Lung (tissue), 17 donors: ENCODE measurements at places on chromosomes 13 and 19. TPM values are rescaled to one million over a fixed set of nuclear protein-coding genes. Genes with fewer than 3 reads are reported as not detected.

ICAM5 gene
- 22.2 TPM for total RNA-seq

KIR3DL2 gene
- 0.09 TPM for total RNA-seq

TEX101 gene
- total RNA-seq, result not detected

ZNF540 gene
- total RNA-seq, result 2.3 TPM

C13orf42 gene
- total RNA-seq, result not detected

EHD2 gene
- 190 TPM for total RNA-seq

SPACA4 gene
- total RNA-seq, result not detected

CD37 gene
- 65.1 TPM for total RNA-seq

UFM1 gene
- 106 TPM for total RNA-seq

KASH5 gene
- 2.9 TPM for total RNA-seq

VSTM2B gene
- total RNA-seq, result not detected

FGF21 gene
- total RNA-seq, result not detected

MISP gene
- 23.6 TPM for total RNA-seq

ZNF345 gene
- total RNA-seq, result 3.8 TPM

- H3K27ac ChIP-seq, result peak overlapping the region; percentile 86
- peak overlapping the region; percentile 75 for H3K4me3 ChIP-seq
- peaks cover 5% of the 10 kb centered on the region for H3K4me1 ChIP-seq
- H3K27me3 ChIP-seq, result no peaks in the 10 kb centered on the region
These were observed 12.8 kb upstream of the ZNF682 start for GRCh38 chr19:20051841-20052768.

- H3K27me3 ChIP-seq, result no peaks in the 10 kb centered on the region
- DNase-seq, result no peak
- peaks cover 14% of the 10 kb centered on the region for H3K4me1 ChIP-seq
- no peak overlapping the region for H3K27ac ChIP-seq
- H3K36me3 ChIP-seq, result no peaks in the 10 kb centered on the region
- no peak overlapping the region for H3K4me3 ChIP-seq
These were observed 10.9 kb downstream of the CEACAM19 start for GRCh38 chr19:44681992-44682790.

DNA sequence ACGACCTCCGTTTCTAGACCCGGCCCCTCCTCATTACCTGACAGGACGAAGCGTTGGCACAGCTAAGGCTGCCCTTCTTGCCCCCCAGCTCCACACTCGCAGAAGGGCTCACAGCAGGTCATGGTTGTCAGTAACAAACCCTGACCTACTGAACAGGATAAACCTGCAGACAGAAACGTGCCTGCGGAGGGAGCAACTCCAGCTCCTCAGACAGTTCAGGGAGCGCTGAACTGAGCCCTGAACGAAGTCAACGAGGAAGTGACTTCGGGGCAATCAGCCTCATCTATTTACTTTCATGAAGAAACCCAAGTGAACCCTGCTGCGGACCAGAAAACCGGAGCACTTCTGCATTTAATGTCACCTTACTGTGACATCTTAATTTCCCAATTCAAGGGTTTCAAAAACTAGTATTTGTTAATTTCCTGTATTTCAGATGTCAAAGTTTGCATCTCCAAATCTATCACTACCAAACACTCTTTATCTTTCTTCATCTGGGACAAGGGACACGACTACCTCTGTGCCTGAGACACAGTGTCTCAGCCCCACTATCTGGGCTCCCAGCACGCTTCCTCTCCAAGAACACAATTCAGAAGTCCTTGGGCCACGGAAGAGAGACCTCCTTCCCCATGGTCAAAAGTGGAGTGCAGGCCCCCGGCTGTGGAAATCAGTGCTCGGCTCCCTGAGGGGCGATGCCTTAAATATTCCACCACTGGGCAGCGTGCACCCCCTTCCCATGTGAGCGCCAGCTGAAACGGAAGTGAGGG lies 40.2 kb downstream of the CARS2 start:
- H3K4me1 ChIP-seq, result no peaks in the 10 kb centered on the region
- no peak for DNase-seq
- H3K27me3 ChIP-seq, result no peaks in the 10 kb centered on the region
- no peak overlapping the region for H3K4me3 ChIP-seq

GRCh38 chr19:33063356-33063752 lies 1.3 kb downstream of the RHPN2 start:
- no peaks in the 10 kb centered on the region for H3K4me1 ChIP-seq
- H3K27me3 ChIP-seq, result peaks cover 10% of the 10 kb centered on the region
- H3K4me3 ChIP-seq, result no peak overlapping the region
- no peaks in the 10 kb centered on the region for H3K36me3 ChIP-seq
- no peak overlapping the region for H3K27ac ChIP-seq
- no peak for DNase-seq

DNA sequence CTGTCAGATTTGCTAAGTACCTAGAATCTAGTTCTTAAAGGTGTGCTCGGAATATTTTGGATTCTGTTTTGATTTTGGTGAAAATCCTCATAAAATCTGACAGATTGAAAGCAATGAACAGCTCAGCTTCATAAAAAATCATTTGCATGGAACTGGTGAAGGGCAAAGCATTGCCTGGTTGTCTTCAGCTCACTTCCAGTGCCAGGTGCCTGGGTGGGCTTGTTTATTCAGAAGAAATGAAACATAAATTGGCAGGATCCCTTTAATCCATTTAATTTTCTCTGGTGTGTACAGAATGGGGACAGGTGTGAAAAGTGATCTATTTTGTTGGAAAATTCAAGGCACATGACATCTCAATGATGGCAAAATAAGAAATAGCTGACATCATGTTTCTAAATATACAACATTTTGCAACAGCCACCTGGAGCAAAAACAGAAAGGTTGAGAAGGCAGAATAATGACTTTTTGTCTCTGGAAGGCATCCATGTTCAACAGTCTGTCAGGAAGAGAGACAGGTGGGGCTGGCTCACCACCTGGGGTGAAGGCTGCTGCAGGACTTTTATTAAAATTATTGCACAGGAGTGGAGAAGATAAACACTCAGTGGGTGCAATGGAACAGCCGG lies 52.2 kb downstream of the RFC3 start:
- H3K36me3 ChIP-seq, result no peaks in the 10 kb centered on the region
- no peak overlapping the region for H3K4me3 ChIP-seq
- H3K27me3 ChIP-seq, result no peaks in the 10 kb centered on the region
- no peak overlapping the region for H3K27ac ChIP-seq
- no peak for DNase-seq
- H3K4me1 ChIP-seq, result no peaks in the 10 kb centered on the region

DNA sequence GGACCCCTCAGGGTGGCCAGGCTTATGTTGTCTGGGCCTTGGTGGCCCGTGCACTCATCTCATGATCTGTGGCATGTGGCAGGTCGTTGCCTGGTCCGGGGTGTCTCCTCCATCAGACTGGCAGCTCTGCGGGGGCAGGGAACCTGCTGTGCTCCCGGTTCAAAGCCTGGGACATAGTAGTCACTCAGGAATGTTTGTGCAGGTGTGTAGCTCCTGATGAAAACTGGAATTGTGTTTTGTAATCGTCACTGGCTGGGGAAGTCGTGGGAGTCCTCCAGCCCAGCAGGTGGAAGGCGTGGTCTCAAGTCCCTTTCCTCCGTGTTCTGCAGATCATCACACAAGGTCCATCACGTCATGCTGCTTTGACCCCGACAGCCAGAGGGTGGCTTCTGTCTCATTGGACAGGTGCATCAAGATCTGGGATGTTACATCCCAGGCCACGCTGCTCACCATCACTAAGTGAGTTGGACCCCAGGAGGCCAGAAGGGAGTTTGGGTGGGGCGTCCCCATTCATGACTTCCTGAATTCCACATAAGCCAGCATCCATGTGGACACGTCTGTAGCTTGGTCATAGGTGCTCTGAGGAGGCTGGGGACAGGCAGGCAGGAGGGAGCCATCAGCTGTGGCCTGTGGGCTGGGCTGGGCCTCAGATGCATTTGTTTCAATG lies 19.1 kb downstream of the WDR88 start:
- H3K4me1 ChIP-seq, result no peaks in the 10 kb centered on the region
- H3K27ac ChIP-seq, result no peak overlapping the region
- H3K36me3 ChIP-seq, result no peaks in the 10 kb centered on the region
- DNase-seq, result no peak

GRCh38 chr13:109154966-109155761 lies 525.8 kb downstream of the MYO16 start:
- H3K4me1 ChIP-seq, result peaks cover 7% of the 10 kb centered on the region
- peak; percentile 39 for DNase-seq
- no peaks in the 10 kb centered on the region for H3K36me3 ChIP-seq

GRCh38 chr13:111944171-111944583 lies 122.8 kb upstream of the SOX1 start:
- H3K27ac ChIP-seq, result no peak overlapping the region
- H3K27me3 ChIP-seq, result no peaks in the 10 kb centered on the region
- H3K4me1 ChIP-seq, result no peaks in the 10 kb centered on the region

GRCh38 chr13:48816700-48817099 lies 159.0 kb upstream of the FNDC3A start:
- H3K27ac ChIP-seq, result no peak overlapping the region
- H3K4me1 ChIP-seq, result no peaks in the 10 kb centered on the region
- H3K4me3 ChIP-seq, result no peak overlapping the region
- no peaks in the 10 kb centered on the region for H3K27me3 ChIP-seq
- no peaks in the 10 kb centered on the region for H3K36me3 ChIP-seq

DNA sequence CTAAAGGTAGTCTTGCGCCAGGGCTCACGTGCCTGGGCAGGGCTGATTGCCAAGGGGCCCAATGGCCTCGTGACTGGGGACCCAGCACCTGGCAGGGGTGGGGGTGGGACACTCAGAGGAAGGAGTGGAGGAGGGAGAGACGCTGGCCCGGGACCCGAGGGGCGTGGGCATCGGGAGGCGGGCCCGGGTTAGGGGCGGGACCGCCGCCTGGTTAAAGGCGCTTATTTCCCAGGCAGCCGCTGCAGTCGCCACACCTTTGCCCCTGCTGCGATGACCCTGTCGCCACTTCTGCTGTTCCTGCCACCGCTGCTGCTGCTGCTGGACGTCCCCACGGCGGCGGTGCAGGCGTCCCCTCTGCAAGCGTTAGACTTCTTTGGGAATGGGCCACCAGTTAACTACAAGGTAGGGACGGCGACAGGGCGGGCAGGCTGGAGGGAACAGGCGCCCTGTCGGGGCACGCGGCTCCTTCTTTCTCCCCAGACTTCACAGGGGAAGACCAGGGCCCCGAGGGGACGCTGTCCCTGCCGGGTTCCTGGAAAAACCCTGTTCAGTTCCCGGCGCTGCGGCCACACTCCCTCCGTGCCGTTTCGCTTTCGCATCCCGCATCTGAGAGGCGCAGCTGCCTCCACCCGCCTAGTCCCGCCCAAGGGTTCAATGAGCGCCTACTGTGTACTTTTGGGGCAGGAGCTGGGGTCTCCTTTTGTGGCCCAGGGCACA lies at the start of gene IFI30:
TSS of gene IFI30 (plus strand) at position 242 of the 717 bp plus-strand sequence. CDS start at position 271, 29 bp downstream.
- peak within 1 kb of the TSS; percentile 55 for H3K4me3 ChIP-seq
- no peaks in the 10 kb centered on the region for H3K4me1 ChIP-seq
- H3K36me3 ChIP-seq, result no peaks in the 10 kb centered on the region
- peak within 1 kb of the TSS; percentile 86 for H3K27ac ChIP-seq
- peak; percentile 63 for DNase-seq
